ENCODE measurements at places on chromosomes 4 and X.

- DNase-seq, result no peak
These were observed 55.0 kb upstream of the PAK3 start for GRCh38 chrX:111041018-111041462.

GRCh38 chr4:121785479-121785878 lies 15.6 kb upstream of the EXOSC9 start:
- no peak for DNase-seq

DNA sequence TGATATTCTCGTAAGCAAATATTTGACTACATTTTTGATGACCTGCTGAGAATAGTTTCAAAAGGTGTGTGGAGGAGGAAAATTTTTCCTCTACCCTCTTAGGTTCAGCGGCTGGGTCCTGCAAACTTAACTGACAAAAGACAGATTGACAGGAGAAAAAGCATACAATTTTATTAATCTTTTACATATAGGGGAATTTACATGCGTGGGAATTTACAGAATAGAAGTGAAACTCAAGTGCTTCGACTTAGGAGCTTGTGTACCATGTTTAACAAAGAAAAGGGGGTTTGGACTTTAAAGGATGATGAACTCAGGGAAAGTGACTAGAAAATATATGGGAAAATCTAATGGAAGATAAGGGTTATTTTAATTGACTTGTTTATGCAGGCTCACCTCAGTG lies 2.5 kb downstream of the HERC6 start:
- DNase-seq, result no peak

GRCh38 chr4:155038459-155038858 lies 170.0 kb upstream of the NPY2R start:
- DNase-seq, result no peak

GRCh38 chr4:82499738-82500434 lies 61.9 kb downstream of the TMEM150C start:
- no peak for DNase-seq

- no peak for DNase-seq
These were observed 5.1 kb upstream of the MYOZ2 start for GRCh38 chr4:119130365-119131065.
